ENCODE measurements at places on chromosomes 4 and X.

DNA sequence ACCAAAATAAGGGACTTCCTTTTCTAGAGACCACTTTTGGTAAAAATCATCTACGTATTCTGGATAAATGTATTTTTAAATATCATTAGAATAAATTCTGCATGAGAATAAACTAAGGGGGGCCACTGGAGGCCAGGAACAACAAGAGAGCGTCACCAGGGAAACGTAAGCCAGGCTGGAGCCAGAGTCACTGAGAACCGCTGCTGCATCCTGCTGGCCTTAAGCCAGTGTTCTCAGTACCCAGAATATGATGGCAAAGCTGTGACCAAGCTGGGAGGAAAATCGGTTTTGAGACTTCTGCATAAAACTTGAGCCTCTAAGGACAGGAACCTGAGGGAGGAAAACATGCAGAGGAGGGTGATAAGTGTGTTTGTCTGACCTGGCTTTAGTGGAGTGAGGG, 63.0 kb upstream of the FAM9A start:
- DNase-seq = no peak

DNA sequence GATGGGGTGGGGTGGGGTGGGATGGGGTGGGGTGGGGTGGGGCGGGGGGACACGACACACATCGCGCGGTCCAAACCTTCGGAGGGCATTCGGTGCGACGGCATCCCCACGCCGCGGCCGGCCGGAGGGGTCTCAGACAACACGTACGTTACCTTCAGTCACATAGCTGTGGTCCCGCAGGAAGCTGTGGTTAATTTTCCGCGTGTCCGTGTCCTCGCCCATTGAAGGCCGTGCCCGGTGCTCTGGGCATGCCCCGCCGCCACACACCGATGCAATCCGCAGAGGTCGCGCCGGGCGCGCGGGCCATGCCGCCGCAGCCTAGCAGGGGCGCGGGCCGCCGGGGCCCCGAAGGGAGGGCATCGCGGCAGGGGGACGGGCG, 417 bp downstream of the PPP2R2C start:
- DNase-seq = no peak

GRCh38 chrX:107823456-107823855, 2.2 kb upstream of the MID2 start:
- DNase-seq = no peak

DNA sequence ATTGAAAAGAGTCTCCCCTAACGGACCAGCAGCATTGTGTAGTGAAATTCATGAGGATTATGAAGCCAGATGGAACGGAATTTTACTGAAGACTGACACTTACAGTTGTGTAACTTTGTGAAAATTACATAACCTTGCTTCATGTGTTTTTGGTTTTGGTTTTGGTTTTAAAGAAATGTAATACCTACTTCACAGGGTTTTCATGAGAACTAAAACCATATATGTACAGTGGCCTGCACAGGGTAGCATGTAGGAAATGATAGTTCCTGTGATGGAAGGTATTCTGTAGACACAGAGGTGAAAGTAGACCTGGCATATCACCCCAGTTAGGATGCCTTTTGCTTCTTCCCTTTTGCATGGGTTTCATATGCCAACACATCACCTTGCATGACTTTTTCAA, 247.0 kb downstream of the BANK1 start:
- no peak for DNase-seq

GRCh38 chrX:153874366-153875125, 11.4 kb downstream of the L1CAM start:
- no peak for DNase-seq

DNA sequence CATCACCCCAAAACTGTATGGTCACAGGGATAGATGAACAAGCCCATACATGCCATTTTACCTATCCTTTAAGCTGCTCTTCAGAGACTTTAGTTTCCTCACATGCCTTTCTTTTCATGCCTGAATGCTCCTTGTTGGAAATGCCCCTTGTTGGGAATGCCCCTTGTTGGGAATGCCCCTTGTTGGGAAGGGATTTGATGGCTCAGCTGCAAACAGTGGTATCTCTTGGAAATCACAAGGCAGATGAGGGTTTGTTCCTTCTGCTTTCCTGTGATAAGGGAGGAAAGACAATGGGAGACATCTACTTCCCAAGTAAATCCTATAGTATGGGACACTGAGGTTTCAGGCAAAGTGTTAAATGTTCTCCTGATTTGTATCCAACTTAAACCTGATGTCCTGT, 11.5 kb downstream of the CXCL2 start:
- DNase-seq = no peak

DNA sequence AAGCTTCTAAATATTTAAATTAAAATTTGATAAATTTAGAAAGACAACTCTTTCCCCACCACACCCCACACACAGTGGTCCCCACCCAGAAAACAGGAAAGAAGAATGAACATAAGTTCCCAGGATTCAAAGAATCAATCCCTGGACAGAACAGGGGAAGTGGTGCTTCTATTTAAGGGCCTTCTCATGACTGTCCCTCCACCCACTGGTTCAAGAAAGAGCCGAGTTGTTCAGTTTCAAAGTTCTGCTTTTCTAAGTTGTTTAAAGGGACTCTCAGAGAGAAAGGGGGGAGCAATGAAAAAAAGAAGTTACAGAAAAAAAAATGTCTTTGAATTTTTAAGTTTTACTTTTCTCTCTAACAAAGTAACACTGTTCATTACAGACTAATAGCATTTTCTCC, 195.8 kb downstream of the PDGFC start:
- no peak for DNase-seq

- DNase-seq = no peak
Measured at GRCh38 chr4:141541851-141542250, 94.5 kb upstream of the IL15 start.

DNA sequence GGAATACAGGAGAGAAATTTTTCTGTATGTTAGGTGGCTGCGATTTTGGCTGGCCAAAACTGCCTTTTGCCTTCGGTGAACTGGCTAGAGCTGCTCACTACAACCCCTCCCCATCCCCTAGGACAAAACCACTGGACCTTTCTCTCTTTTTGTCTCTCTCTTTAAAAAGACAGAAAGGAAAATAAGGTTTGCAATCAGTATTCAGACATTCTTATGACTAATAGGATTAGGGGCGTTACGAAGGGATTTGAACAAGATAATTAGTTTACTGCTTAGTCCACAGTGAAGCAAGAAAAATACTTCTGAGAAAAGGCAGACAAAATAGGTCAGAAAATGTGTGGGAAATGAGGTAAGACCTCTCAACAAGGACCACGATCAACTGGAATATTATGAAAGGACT, 180.4 kb downstream of the SLIT2 start:
- no peak for DNase-seq

DNA sequence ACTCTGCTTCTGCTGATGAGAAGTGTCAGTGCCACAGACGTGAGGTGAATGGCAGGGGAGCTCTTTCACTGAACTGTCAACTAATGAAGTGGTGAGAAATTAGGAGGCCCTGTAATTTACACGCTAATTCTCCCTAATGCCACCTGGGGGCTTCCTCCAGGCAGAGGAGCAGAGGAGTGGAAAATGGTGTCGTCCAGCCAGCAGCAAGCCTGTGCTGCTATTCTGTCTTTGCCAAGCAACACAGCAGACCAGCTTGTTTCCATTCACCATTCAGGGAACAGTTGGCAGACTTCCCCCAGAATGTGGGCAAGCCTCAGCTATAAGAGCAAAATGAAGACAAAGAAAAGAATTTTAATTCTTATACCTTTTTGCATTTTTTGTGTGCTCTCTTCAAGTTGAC, 245.2 kb upstream of the TET2 start:
- no peak for DNase-seq

DNA sequence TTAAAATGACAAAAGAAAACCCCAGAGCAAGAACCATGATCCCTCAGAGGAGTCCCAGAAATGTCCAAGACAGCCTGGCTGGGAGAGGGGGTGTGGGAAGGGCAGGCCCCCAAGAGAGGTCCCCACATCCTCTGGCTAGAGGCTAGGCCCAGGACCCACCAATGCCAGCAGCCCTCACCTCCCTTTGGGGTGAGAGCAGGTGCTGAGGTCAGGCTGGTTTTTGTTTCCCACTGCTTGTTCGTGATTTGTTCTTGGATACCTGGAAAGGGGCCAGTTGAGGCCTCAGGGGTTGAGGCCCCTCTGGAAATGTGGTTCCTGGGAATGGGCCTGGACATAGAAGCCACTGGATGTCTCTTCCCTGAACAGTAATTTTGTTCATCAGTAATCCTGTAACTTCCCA, 2.3 kb upstream of the GRSF1 start:
- DNase-seq = no peak

DNA sequence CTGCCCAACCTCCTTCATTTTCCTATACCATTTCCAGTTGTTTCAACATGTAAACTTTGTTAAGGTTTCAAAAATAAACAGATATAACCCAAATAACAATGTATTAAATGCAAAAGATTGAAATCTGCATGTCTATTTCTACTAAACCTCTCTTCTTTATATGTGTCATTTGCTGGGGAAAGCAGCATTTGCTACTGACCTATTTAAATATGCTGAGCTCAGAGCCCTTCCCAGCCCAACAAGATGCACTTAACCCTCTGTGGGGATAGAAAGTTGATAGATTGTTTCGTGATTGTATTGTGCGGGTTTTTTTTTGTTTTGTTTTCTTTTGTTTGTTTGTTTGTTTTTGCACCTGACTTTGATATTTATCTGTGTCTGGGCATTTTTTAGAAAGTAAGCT, 139.5 kb downstream of the UCHL1 start:
- no peak for DNase-seq

DNA sequence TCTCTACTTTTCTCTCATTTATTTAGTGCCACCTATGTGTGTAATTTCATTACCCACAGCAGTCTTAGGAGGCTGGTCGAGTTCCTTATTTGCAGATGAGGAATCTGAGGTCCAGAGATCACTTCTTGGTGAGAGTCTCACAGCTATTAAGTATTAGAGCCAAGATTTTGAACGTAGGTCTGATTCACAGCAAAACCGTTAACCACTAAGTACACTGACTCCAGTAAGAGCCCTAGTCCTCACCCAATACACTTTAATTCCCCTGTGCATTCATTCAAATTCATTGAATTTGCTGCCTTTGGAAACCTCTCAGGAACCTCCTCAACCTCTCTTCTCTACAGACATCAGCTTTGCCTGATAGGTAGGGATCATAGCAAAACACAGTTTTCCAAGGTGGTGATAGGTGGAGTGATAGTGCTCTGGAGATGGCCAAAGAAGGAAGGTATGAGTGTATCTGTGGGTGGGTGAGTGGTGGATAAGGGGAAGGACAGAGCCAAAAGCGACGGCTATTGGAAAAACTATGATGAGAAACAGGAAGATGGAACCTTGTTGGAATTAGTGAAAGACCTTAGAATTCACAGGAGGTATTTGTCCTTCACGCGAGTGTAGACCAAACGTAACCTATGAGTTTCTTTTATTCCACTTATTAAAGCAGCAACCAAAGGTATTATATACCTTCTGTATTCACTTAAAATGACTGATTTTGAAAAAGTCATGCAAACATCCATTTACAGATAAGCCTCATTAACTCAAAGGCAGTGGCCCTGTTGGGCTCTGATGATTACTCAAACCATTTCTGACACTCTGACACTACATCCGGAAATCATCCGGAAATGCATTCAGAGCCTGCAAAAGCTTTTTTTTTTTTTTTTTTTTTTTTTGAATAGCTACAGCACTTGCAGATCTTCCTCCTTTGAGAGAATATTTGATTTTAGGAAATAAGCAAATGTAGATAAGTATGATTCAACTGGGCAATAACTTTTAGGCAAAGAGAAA, 6.3 kb downstream of the FMR1 start:
- DNase-seq = no peak

DNA sequence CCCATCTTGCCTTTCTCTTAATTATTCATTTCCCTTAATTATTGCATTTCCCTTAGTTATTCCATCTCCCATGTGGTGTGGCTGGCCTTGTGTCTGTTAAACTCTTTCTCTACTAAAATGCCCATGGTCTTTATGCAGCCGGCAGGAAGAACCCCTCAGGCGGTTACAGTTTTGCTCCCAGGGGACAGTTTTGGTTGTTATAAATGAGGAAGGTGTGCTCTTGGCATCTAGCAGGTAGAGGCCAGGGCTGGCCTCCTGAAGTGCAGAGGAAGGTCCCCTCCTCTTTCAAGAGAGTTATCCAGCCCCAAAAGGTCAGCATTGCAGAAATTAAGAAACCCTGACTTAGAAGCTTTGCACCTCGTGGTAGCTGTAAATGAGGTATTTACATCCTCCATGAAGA, 18.0 kb downstream of the TBL1X start:
- no peak for DNase-seq

Measured in gastrocnemius medialis (tissue), 4 donors.